Activated naive CD8-positive, alpha-beta T cell treated with anti-CD3 and anti-CD28 coated beads, Interleukin-2, amount 50 U/mL, for 16 hours (primary cell): ENCODE measurements at places on chromosomes 11 and 22.

DNA sequence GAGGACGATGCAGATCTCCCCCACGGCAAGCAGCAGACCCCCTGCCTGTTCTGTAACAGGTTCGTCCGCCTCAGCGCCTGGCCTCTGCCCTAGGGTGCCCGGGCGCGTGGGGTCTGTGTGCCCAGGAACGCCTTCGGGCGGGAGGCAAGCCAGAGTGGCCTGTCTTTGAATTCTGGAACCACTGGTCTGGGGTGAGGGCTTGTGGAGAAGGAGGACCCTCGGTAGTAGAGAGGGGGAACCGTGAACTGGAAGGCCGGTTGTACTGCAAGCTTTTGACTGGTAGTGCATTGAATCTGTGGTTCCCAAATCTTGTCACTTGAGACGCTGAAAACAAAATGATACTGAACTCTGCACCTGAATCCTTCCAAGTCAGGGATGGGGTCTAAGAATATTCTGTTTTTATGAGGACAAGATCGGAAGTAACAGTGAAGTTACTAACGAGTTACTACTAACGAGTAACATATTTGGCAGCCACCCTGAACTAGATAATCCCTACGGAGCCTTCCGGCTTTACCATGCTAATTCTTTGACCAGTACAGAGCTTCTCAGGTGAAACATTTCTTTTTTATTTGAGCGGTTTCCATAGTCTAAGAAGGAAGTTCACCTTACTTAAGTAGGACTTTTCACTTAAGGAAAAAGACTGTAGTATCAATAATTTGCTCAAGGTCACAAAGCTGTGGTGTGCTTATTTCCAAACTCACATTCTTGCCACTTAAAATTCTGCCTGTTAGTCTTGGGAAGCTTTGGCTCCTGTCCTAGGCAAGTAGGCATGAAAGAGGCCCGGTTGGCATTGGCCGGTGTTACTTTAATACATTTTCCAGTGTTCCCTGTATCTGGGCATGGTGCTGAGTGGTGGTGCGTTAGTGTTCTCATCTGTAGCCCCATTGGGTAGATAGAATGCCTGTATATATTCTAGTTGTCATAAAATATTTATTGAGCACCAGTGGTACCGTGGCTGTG, 860 bp downstream of the PRMT3 start:
- DNase-seq = no peak

DNA sequence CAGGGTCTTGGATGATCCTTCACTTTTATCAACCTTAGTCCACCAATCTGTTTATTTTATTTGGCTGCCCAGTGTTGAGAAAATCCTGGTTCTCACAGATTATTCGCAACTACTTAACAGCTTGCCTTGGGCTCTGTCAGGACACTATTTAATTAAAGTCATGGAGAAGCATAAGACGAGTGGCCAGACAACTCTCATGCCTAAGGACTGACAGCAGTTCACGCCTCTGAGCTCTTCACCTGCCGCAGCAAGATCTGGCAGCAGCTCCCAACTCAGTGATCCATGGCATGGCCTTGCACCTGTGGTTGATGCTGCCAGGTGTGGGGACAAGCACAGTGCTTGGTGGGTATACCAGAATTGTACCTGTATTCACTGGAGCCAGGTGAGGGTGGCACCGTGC, 37.8 kb downstream of the HIRA start:
- DNase-seq = no peak

DNA sequence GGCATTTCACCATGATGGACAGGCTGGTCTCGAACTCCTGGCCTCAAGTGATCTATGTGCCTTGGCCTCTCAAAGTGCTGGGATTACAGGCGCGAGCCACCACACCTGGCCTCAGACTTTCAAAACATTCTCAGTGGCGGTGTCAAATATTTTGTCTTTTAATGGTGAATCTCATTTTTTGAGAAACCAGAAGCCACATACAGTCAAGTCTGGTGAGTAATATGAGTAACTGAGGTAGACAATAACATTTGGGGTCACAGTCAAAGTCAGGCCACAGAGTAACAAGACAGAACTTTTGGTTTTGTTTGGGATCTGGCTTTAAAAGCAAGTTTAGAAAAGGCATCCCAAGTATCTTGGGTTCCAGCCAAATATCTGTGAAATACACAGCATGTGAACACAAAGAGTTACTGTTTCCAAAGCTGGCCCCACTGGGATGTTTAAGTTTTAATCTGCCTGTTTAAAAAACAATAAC, 5.6 kb upstream of the TMA7B start:
- no peak for DNase-seq

DNA sequence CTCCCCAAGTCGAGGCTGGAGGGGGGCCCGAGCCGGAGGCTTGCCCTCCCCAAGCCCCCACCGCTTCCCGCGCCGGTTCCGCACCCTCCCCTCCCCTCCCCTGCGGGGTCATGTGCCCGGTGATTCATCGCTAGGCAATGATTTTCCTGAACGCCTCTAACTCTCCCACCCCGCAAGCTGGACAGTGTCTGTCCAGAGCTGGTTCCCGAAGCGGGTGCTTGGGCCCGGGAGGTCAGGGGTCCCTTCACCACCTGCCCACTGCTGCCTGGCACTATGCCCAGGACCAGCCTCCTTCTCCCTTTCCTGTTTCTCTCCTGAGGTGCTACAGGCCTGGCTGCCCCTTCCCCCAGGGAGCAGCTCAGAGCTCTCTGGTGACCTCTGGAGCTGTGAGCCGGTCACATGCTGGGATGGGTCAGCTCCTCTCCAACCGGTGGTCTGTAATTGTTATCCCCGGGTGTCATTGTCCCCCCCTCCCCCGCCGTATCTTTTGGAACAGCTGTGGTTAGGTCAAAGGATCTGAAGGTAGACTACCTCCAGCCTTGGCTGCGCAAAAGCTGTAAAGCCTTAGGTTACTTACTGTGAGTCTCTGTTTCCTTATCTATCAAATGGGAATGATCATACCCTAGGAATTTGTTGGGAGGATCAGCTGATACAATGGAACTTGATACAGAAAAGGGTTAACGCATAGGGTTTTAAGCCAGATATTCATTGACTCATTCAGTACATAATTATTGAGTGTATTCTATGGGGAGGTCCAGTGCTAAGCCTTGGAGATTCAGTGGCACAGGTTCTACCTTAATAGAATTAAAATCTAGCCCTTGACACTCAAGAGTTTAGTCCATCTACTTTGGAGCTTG, 753 bp downstream of the STX3 start:
- DNase-seq = no peak

GRCh38 chr11:8818421-8818820, 92.6 kb upstream of the AKIP1 start:
- DNase-seq = no peak

DNA sequence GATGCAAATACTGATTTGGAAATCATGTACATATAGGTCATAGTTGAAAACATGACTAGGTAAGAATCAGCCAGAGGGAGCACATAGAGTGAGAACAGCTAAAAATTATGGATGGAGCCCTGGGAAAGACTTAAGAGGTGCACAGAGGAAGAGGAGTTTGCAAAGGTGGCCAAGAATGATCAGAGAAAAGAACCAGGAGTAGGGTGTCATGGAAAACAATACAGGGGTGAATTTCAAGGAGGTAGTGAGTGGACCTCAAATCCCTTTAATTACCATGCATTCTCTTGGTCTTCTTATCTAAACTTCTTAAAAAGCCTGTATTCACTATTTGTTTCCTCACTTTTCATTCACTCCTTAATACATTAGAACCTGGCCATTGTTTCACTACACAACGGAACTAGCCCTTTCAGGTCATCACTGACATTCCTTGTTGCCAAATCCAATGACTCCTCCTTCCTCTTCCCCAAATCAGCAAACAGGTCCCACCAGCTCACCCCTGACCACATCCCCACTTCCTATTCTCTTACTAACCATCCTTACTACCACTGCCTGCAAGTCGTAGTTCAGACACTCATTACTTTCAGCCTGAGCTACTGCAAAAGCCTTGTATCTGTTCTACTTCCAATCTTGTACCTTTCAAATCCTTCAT, 22.6 kb downstream of the BUD13 start:
- DNase-seq = no peak

GRCh38 chr11:7062534-7062933, 26.3 kb upstream of the RBMXL2 start:
- no peak for DNase-seq

GRCh38 chr11:121281698-121282097, 10.9 kb upstream of the SC5D start:
- DNase-seq = no peak

GRCh38 chr11:7520981-7521487, 7.2 kb downstream of the PPFIBP2 start:
- no peak for DNase-seq

- DNase-seq = no peak
These were observed 466.5 kb downstream of the FAM181B start for GRCh38 chr11:82267186-82267585.
